Left forelimb (tissue), 1 donor: ENCODE measurements at places on chromosomes 2 and 18.

DNA sequence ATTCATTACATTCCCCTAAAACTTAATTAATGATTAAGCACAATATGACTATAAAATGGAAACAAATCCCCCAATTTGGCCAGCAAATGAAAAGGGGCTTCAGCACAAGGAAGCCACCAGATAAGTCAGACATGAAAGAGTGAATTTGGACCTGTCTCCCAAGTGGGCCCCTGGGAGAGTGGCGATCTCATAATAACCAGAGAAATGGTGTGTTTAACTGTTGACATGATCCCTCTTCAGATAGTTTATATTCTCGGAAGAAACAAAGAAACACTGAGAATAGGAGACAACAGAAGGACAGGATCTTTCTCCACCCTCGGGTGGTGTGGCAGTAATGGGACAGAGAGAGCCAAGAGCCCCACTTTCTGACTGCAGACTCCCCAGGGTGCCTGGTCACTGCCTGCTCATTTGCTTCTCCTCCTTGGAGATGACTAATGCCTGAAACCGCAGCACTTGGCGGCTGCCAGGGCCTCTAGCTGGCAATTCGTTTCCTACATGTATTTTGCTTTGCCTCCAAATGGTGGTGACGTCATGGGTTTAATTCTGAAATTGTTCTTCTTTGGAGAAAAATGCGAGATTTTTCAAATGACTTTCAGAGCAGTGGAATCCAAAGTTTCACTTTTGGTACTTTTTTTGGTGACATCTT, 46.4 kb upstream of the SPP2 start:
- no peak for DNase-seq

DNA sequence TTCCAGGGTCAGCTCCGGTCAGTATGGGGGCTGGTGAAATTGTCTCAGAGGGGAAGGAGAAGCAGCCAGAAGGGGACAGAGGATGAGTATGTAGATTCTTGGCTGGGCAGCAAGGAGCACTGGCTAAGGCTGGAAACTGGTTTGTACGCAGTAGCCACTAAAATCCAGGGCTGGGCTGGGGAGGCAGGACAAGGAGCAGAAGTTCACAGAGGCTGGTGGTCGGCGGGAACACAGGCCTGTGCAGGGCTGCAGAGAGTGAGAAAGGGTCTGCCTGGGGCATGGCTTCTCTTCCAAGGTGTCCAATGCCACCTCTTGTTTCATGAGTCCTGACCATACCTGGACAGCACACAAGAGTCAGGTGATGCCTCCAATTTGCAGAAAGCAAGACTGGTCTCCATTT, 94.4 kb upstream of the HDAC4 start:
- DNase-seq = no peak

DNA sequence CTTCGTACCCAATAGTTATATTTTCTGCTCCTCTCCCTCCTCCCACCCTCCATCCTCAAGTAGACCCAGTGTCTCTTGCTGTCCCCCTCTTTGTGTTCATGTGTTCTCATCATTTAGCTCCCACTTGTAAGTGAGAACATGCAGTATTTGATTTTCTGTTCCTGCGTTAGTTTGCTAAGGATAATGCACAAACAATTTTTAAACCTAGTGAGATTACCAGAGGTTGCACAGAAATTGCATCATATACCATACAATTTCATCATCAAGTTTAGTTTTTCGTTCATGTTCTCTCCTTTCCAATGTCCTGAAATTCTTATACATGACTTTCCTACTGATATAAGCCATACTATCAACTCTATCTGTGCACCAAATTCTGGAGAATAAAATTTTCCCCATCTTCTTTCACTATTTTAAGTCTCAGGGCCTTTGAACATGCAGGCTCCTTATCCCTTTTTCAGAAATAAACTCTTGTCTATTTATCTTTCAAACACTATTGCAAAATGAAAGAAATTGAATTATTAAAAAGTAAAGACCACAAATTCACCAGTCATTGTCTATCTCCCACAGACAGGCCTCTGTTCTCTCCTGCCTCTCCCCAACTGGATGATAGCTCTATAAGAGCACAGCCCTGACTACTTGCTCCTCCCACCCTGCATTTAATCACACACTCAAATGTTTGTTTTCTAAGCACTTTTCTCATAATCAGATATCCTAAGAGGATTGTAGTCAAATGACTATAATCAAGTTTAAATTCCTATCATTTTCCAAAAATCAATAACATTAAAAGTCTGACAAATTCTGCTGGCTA, 27.2 kb upstream of the B4GALT6 start:
- DNase-seq = no peak

DNA sequence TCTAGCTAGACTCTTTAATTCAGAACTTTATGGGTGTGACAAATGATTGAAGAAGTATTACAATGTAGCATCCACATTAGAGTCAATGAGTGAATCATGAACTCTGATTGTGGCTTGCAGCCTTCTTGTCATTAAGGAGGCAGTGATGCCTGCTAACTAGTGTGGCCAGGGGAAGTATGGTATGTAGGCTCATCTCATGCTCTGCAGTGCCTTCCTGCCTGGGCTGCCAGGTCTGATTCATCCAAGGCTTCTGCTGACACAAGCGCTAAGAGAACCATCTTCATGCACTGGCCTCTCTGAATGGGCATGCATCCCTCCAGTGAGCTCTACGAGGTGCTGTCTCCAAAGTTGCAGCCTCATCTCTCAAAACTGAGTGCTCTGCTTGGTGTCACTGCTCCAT, 144.3 kb downstream of the MTCL1 start:
- DNase-seq = no peak

DNA sequence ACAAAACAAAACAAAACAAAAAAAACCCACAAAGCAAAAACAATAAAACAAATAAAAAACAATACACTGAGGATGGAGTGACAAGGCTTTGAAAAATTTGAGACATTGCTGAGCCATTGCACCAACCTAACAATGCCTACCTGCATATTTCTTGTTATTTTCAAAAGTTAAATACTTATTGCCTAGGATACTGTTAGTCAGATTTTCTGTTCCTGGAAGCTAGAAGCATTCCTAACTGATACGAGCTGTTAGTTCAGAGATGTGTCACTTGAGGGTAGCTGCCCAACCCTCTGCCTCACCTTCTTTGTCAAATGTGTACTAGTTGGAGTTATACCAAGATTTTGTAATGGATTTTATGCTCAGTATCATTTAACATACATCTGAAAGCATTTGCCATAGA, 187.2 kb downstream of the TXNL1 start:
- DNase-seq = no peak

DNA sequence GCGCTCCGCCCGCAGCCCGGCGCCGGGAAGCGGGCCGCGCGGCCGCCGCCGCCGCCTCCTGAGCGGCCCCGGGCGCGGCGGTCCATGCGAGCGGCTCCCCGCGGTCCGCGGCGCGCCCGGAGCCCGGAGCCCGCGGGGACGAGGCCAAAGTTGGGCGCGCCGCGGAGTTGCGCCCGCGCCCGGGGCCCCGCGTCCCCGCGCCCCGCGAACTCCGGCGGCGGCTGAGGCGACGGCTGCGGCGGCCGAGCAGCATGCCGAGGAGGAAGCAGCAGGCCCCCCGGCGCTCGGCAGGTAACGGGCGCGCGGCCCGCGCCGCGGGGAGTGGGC, 992 bp downstream of the TSHZ1 start:
- no peak for DNase-seq

GRCh38 chr2:7108792-7109532, 191.8 kb downstream of the RNF144A start:
- DNase-seq = no peak

DNA sequence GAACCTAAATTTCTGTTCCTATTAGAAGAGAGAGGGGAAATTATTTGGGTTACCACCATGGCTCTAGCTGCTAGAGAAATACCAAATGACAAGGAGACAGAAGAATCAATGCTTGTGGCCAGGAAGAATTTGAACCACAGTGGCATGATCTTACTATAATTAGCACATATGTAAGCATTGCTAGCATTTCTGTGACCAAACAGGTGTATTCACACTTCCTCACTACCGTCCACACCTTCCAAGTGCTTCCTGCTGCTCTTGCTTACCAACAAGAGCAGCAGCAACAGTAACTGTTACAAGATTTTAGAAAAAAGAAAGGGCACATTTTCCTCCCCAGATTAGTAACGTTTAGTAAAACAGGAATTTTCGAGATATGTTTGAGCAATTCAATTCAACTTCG, 60.5 kb downstream of the CDH7 start:
- no peak for DNase-seq

DNA sequence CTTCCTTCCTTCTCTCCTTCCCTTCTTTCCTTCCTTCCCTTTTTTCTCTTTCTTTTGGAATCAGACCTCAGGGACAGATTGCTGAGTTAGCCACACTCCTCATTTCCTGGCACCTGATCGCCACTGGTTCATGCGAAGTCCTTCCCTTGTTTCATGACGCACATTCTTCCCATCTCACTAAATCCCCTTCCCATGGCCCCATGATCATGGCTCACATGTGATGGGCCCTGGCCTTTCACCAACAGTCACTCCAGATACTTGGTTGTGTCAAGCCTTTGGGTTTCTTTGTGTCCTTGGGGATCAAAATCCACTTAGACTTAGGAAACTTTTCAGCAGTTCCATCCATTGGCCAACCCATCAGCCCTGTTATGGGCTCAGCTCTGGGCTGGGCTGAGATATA, 23.8 kb upstream of the ASPRV1 start:
- no peak for DNase-seq

DNA sequence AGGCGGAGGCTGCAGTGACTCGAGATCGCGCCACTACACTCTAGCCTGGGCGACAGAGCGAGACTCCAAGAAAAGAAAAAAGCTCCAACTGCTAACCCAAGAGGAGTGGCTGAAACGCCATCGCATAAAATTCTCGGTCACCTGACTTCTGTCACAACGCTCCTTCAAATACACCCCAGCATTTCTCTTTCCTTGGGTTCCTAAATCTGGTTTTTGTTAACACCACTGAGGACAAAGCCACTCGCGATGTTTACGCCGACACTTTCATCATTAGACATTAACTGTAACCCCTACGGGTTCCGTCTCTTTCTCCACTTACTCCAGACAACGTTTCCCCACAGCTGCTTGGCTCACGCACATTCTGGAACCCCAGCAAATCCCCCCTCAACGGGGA, 679 bp downstream of the CLK1 start:
- no peak for DNase-seq

DNA sequence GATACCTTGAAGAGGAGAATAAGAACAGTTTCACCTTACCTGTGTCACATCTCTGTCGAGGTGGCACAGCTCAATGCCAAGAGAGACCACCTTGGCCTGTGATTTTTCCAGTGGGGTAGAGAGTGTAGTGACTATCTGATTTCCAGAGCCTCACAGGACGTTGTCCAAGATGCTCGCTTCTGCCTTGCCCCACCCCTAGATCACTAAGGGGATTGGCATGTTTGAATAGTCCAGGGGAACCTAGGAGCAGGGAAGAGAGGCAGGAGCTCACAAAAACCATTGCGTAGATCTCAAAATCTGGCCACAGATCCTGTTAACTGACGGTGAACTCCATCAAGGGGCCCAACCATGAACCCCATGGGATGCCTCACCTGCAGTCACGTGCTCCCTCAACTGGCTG, 24.2 kb downstream of the TMEM178A start:
- no peak for DNase-seq

- DNase-seq = no peak
Observed at GRCh38 chr2:172232708-172233396, 130.2 kb upstream of the DLX2 start.

- no peak for DNase-seq
Observed at GRCh38 chr2:68743531-68743930, 8.9 kb downstream of the ARHGAP25 start.

- no peak for DNase-seq
Observed at GRCh38 chr2:160906878-160907277, 253.3 kb upstream of the TANK start.

- no peak for DNase-seq
Observed at GRCh38 chr2:149188291-149188690, 142.1 kb upstream of the LYPD6 start.

DNA sequence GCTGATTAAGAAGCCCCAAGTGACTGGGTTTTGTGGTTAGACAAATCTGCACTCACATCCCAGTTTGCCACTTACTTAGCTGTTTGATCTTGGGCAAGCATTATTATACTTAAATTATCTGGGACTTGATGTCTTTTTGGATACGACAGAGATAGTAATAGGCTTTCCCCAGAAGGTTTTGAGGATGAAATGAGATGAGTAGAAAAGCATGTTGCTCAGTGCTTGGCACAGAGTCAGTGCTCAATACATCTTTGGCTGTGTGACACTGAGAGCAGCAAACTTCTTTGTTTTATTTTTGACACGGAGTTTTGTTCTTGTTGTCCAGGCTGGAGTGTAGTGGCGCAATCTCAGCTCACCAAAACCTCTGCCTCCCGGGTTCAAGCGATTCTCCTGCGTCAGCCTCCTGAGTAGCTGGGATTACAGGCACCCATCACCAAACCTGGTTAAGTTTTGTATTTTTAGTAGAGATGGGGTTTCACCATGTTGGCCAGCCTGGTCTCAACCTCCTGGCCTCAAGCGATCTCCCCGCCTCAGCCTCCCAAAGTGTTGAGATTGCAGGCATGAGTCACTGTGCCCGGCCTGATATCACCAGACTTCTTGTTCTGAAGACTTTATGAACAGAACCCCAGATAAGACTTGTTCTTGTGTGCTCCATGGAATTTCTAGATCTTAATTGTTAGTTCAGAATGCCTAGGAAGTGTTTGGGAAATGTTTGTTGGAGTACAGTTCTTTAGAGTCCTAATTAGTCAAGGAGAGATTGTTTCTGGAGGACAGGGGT, 521.2 kb downstream of the SLC4A3 start:
- no peak for DNase-seq

- no peak for DNase-seq
Observed at GRCh38 chr18:199214-199613, 40.9 kb downstream of the USP14 start.

- no peak for DNase-seq
Observed at GRCh38 chr18:42029092-42029491, 74.1 kb downstream of the PIK3C3 start.

DNA sequence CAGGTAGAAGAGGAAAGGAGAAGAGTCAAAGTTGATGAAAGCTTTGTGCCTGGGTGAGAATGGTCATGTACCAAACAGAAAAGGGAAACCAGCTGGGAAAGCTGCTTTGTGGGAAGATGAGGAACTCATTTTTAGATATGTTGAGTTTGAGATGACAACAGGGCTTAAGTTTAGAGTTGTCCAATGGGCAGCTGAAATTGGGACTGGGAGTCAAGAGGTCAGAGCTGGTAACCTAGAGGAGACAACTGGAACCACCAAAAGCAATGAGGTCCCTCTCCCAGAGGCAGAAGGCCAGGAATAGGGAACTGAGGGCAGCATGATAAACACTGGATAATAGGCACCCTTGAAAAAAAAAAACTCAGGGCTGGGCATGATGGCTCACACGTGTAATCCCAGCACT, 48.8 kb downstream of the SLC4A1AP start:
- no peak for DNase-seq
